ENCODE measurements at places on chromosomes 3 and 15. TPM values are rescaled to one million over a fixed set of nuclear protein-coding genes. Genes with fewer than 3 reads are reported as not detected.

DNA sequence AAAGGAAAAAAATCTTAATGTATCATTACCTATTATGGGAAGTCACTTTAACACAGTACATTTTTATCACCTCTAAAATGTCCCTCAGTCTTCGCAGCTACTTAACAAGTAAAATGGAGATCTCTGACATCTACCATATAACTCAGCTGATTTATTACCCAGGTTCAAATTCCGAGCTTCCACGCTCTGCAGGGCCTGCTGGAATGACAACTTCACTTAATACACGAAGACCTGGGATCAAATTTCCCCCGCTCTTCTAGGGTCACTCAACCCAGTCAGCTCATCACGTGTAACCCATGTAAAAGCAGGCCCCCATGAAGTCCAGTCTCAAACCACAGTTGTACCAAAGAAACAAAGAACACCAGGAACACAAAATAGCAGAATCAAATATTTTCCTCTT lies 44.2 kb upstream of the ACP3 start:
- no peak overlapping the region for H3K4me3 ChIP-seq
- H3K4me1 ChIP-seq, result no peaks in the 10 kb centered on the region
- no peak overlapping the region for H3K27ac ChIP-seq
- H3K36me3 ChIP-seq, result no peaks in the 10 kb centered on the region

DNA sequence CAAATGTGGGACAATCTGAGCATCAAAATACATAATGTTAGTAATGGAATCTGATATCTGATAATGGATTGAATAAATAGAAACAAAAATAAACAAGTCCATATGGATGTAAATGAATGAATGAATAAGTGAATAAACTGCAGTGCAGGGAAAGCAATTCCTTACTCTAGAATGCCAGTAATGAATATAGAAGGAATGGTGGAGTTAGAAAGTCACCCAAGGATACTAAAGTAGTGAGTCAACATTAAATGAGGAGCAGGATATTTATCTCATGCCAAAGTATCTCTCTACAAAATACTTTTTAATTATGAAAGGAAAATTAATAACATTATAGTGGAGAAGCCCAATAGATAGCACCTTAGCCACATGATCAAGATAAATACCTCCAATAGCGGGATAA lies 300.3 kb downstream of the FEZF2 start:
- no peaks in the 10 kb centered on the region for H3K4me1 ChIP-seq
- no peak for DNase-seq
- H3K4me3 ChIP-seq, result no peak overlapping the region
- no peaks in the 10 kb centered on the region for H3K27me3 ChIP-seq
- no peak overlapping the region for H3K27ac ChIP-seq

WDR72 gene
- 1.2 TPM for total RNA-seq

C3orf70 gene
- 4.8 TPM for total RNA-seq

GRCh38 chr15:77031376-77032050 lies 36.6 kb downstream of the PSTPIP1 start:
- H3K27me3 ChIP-seq, result no peaks in the 10 kb centered on the region
- H3K4me1 ChIP-seq, result no peaks in the 10 kb centered on the region
- no peak overlapping the region for H3K4me3 ChIP-seq
- no peak overlapping the region for H3K27ac ChIP-seq

PPARG gene
- 359 TPM for total RNA-seq

ABCC5 gene
- 29.9 TPM for total RNA-seq

GRCh38 chr15:92118162-92118935 lies 264.8 kb downstream of the SLCO3A1 start:
- H3K27me3 ChIP-seq, result no peaks in the 10 kb centered on the region
- no peak overlapping the region for H3K27ac ChIP-seq
- H3K36me3 ChIP-seq, result no peaks in the 10 kb centered on the region
- H3K4me3 ChIP-seq, result no peak overlapping the region

DNA sequence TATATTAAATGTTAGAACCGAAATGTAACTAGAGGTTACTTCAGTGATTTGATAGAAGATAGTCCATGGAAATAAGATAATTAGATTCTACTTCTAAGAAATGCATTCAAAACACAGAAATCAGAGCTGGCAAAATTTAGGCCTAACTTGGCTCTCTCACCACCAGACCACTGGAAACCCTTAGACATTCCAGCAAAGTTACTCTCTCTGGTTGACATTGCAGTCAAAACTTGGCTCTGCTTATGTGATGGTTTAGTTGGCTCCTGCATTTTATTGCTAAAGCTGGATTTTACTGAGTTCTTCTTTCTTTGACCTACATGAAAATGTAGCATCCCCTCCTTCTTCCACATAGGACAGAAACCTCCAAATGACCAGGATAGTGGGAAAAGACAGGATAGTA lies 35.4 kb upstream of the CBLB start:
- H3K4me1 ChIP-seq, result no peaks in the 10 kb centered on the region
- no peak overlapping the region for H3K4me3 ChIP-seq
- no peak overlapping the region for H3K27ac ChIP-seq
- DNase-seq, result no peak
- no peaks in the 10 kb centered on the region for H3K36me3 ChIP-seq
- no peaks in the 10 kb centered on the region for H3K27me3 ChIP-seq
